ENCODE measurements at places on chromosomes 5 and 9.

GRCh38 chr5:171629628-171630349 lies 155.8 kb upstream of the SMIM23 start:
- peak; percentile 41 for DNase-seq

- no peak for DNase-seq
These were observed 221.0 kb downstream of the ADCY2 start for GRCh38 chr5:7616897-7617296.

GRCh38 chr5:15499528-15500324 lies at the start of gene FBXL7:
TSS of gene FBXL7 (plus strand) at chr5:15500180.
- no peak for DNase-seq

DNA sequence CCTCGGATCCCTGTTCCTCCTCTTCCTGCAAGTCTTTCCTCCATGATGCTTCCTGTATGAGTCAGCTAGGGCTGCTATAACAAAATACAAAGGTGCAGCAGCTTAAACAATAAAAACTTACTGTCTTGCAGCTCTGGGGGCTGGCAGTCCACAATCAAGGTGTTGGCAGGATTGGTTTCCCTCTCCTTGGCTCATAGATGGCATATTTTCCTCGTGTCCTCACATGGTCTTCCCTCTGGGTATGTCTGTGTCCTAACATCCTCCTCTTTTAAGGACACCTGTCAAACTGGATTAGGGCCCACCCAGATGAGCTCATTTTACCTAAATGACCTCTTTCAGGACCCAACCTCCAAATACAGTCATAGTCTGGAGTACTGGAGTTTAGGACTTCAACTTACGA lies 117.5 kb downstream of the MED10 start:
- DNase-seq, result no peak

DNA sequence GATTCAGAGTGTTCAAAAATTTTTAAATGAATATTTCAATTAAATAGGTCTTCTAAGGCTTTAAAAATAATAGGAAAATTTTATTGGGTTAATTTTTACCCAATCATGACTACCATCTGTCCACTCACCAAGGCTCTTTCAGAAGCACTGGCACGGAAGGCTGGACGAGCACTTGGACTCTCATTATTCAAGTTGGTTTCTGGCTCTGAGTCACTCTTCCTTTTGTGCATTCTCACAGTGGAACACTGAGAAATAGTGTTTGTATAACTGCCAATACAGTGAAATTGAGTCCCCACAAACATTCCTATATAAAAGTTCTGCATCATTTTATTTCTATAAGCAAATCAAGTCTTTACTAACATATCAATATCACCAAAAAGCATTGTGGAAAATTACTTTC lies 1149.0 kb downstream of the EFNA5 start:
- no peak for DNase-seq
